SW480 (cell line): ENCODE measurements at places on chromosomes 7 and 10.
A peak's percentile ranks its signal among the peaks of the same experiment; 100 is the strongest.

- DNase-seq, result no peak
These were observed 288.4 kb downstream of the SNX13 start for GRCh38 chr7:17651863-17652385.

DNA sequence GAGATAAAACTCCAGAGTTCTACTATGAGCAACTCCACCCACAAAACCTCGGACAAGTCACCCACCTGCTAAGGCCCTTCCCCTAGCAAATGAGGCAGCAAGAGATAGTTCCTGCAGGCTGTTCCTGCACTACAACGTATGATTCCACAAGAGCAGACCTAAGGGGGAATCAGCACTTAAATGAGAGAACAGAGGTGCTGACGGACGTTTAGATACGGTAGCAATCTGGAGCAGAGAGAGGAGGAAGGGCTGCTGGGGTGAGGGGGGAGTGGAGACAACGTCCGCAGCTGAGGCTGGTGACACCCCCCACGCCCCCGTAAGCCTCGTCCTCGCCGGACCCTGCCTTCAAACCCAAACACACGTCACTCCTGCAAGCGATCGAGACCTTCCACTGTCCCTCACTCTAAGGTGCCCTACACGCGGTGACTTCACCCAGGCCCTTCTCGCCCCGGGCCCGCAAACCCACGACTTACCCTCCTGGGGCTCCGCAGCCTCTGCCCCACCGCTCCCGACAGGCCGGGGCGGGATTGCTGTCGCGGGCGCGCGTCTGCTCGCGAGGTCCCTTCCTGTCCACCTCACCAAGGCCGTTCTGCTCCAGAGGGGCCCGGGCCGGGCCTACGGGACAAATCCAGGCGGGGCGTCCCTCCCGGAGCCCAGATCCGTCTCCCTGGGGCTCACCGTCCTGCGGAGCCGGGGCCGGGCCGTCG is 635 bp downstream of the ZNF12 start:
- peak; percentile 57 for DNase-seq

DNA sequence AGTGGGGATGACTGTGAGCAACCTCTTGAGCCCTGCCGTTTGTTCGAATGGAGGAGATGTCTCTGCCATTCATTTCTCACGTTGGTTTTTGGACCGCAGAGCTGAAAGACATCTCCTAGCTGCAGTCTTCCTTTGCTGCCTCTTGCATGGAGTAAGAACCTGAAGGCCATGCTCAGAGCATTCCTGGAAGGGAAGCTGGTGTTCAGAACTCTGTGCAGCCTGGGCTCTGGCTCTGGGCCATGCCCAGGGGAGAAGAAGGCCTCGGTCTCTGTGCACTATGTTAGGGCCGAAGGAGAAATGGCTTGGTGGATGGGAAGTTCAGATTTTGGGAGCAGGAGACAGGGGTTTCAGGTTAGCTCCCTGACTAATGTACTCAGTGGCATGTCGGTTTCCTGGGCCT is 22.9 kb downstream of the SFTPD start:
- DNase-seq, result no peak

- DNase-seq, result no peak
These were observed 154.0 kb downstream of the UBE2H start for GRCh38 chr7:129798616-129799349.

DNA sequence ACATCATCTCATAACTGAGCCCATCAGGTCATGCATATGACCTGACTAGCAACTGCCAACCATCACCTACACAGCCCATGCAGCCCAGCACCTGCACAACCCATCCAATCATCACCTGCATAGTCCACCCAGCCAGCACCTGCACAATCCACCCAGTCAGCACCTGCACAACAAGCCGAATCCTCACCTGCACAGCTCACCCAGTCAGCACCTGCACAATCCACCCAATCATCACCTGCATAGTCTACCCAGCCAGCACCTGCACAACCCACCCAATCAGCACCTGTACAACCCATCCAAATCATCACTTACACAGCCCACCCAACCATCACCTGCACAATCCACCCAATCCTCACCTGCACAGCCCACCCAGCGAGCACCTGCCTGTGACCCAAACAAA is 33.4 kb upstream of the WDFY4 start:
- no peak for DNase-seq

DNA sequence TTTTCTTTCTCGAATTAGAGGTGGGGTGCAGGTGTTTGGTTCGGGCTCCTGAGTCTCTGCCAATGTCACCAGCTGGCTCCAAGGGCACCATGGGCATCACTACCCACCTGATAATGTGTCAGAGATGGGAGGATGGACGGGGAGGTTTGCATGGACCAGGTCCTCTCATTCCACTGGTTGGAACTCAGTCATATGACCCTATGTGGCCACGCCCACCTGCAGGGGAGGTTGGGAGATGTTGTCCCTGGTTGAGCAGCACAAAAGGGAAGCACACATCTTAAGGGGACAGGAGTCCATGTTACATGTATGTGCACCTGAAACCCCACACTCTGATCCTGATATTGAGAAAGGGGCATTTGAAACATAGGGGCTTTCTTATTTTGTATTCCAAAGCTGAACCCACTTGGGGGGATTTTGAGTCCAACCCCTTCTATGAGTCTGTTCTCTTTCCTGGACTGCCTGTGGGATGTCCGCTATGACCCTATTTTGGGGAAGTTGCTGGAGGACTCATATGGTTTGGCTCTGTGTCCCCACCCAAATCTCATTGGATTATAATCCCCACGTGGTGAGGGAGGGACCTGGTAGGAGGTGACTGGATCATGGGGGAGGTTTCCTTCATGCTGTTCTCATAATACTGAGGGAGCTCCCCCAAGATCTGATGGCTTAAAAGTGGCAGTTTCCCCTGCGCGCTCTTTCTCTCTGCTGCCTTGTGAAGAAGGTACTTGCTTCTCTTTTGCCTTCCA is 66.9 kb upstream of the BAIAP2L1 start:
- peak; percentile 58 for DNase-seq

- DNase-seq, result no peak
These were observed 159.3 kb downstream of the LYZL1 start for GRCh38 chr10:29448125-29448524.

DNA sequence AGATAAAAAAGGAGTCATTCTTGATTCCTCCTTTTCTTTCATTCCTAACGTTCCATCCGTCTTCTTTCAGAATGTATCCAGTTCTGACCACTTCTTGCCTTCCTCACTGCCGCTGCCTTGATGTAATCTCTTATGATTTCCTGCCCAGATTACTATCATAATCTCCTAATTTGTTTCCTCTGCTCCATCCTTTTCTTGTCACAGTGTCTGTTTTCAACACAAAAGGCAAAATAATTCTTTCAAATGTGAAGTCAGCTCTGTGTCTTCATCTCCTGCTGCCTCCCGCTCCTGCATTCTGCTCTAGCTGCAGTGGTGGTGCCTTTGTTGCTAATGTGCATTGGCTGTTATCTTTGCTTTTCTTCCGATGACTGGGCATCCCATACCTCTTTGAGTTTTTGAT is 150.9 kb downstream of the SND1 start:
- no peak for DNase-seq

DNA sequence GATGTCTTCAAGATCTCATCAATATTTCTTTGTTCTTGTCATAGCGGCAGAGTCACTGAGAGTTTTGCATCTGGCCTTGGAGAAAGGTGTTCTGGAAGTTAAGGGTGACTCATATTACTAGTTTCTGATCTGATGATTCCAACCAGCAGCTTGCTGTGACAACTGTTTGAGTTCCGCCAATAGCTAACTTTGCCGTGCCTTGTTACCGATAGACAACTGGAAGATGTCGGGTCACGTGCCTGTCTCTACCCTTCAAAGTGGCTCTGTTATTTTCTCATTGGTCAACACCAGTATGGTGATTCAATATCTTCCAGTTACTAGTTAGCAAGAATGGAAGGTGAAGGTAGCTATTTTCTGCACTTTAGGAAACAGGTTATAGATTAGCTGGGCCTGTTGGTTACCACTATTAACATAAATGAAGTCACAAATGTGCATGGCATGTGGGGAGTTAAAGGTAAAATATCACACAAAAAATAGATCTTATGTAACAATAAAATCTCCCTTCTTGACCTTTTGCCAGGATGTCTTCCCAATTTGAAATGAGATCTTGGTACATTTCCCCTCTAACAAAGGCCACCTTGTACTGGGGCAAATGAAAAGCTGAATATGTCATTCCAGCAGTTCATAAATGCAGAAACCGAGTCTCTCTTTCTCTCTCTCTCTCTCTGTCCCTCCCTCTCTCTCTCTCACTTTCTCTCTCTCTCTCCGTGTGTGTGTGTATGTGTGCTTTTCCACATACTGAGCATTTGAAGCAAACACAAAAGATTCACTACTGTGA is 2.6 kb upstream of the MGAM2 start:
- DNase-seq, result no peak

DNA sequence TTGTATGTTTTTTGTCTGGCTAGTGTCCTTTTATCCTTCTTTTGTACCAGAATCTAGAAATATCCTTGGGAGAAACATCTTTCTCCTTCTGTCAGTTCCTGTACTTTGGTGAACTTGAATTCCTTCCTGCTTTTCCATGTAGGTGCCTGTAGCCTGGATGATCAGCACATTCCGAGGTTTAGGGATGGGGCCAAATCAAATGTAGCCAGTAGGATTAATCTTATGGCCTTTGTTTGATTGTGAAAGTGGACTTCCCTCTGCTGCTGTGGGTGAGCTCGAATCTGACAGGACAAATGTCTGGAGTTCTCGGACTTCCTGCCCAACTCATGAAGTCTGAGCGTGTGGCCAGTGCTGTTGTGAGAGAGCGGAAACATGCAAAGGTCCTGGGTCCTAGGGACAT is 33.2 kb upstream of the NAMPT start:
- DNase-seq, result no peak

DNA sequence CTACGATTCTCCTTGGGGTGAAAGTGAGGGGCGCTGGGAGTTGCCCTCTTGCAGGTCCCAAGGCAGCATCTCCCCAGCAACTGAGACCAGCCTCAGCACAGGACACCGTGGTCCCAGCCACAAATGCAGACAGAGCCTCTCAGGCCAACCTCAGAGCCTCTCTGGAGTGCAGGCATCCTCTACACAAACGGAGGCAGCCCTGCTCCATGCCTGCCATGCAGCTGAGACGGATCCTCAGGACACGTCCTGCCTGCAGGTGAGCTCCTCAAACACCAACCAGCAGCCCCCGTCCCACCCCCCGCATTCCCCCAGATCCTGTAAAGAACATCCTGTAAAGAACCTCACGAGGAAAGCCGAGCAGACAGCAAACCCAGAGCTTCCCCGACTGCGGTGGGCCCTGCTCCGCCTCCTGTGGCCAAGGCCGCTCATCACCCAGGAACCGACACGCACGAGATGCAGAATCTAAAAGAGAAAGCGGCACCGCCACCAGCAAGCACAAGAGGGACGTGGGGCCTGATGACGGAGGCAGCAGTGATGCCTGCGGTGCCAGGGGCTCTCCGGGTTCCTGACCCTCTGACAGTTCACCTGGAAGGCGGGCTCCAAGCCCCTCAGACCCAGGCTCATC is 186.9 kb downstream of the PTPRN2 start:
- no peak for DNase-seq

GRCh38 chr10:124124123-124124768 is 30.8 kb upstream of the CHST15 start:
- no peak for DNase-seq

DNA sequence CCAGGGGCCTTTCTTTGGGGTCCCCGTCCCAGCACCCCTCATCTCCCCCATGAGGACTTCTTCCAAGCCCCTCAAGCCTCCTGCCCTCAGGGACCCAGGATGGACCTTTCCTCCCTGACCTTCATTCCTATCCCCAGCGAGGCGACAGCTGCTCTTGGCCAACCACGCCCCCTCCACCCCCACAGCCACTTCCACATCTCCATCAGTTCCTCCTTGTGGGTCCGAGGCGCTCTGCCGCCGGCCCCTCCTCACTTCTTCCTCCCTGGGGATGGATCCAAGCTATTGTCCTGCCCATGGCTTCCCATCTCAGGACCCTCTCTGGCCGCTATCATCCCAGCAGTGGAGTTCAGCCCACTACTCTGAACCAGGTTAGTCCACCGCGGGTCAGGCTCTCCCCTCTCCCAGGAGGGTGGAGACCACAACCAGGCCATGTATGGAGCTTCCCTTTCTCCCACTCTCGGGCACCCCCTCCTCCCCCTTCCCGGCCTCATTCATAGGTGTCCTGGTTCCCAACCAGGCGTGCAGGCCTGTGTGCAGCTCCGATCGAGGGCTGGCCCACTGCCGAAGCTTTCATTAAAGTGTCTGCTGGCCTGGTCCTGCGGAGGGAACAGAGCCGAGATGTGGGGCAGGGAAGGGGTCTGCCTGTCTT is 1.7 kb upstream of the SH2B2 start:
- no peak for DNase-seq

DNA sequence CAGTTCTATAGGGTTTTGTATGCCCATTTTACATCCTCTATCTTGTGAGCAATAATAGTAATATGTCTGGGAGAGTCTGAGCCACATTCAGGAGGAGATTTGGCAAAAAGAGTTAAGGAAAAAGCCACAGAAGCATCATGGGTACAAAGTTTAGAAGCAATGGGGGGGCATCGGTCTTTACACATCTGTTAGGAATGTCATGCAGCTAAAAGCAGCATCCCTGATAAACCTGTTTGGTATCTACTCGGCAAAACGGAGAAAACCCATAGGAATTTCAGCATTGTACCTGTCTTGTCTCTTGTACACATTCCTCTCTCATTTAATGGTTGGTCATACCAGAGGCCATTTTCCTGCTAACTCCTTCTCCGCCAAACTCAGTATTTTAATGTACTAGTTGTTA is 12.5 kb upstream of the HERPUD2 start:
- no peak for DNase-seq

- DNase-seq, result no peak
These were observed 164.1 kb downstream of the PTEN start for GRCh38 chr10:88027570-88027969.

DNA sequence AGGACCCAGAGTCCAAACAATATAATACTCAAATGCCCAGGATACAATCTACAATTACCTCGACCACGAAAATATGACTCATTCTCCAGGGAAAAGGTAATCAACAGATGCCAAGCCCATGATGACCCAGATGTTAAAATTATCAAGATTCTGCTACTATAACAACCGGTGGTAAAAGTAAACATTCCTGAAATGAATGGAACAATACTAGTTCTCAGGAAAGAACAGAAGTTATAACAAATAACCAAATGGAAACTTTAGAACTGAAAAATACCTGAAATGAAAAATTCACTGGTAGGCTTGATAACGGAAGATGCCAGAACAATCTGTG is 34.1 kb upstream of the GUSB start:
- DNase-seq, result peak; percentile 79

GRCh38 chr10:29151005-29151404 is 137.9 kb upstream of the LYZL1 start:
- DNase-seq, result no peak

DNA sequence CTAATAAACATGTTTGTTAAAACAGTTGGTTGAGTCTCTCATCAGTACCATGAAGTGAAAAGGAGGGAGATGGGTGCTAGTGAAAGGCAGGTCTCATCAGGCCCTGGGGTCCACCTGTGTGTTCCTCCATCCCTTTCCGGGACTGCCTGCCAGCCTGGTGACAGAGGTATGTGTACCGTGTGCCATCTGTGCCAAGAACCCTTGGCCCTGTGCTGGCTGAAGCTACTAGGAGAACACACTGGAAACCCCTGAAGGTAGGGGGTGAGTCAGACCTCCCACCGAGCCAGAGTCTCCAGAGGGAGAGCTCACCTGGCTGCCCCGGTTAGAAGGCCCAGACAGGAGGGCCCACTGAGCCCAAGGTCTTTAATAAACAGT is 2.3 kb downstream of the DDIT4 start:
- no peak for DNase-seq

GRCh38 chr10:124025660-124026588 is 67.5 kb downstream of the CHST15 start:
- DNase-seq, result no peak
